ENCODE measurements at places on chromosomes 6 and 20.

DNA sequence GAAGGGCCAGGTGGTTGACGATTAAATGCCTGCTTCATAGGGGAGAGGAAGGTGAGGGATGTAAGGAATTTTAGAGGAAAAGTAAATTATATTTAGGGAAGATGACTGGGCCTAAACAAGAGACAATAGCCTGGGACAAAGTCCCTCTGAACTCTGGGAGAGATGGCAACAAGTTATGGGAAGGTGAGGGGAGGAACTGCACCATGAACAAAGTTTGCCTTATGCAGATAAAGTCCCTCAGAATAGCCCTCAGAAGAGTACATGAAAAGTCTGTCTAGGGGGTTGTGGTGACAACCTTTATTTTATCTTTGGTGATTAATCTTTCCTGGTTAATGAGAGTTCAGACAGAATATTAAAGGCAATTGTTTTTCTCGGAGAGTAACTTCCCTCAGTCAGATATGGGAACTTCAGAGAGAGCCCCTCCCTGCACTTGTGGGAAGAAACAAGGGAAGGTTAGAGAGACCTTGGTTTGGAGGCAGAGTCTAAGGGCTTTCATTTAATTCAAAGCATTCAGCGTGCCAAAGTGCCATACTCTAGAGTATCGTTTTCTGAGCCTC, 27.1 kb upstream of the FAM217A start:
- no peak for DNase-seq

DNA sequence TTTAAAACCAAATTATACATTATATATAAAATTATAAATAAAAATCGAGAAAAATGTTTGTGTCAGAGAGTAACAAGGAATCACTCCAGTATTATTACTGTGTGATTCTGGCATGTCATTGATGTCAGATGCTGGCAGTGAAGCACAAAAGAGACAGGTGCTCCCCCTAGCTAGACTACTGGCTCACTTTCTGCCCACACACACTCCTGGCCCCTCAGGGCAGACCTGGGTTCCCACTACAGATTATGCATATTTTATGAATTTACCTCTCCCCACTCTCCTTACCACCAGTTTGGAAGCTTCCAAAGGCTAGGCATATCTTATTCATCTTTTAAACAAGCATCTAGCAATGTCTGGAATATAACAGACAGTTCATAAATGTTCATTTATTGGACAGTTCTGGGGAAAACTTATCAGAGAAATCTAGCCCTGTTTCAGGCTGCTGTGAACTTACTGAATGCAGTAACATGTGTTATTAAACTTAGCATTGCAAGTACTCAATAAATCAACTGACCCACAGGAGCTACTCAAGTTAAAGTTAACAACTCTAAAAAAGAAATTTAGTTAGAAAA, 12.8 kb downstream of the SNX3 start:
- DNase-seq, result no peak

GRCh38 chr6:111780393-111780792, 92.9 kb downstream of the FYN start:
- DNase-seq, result no peak

DNA sequence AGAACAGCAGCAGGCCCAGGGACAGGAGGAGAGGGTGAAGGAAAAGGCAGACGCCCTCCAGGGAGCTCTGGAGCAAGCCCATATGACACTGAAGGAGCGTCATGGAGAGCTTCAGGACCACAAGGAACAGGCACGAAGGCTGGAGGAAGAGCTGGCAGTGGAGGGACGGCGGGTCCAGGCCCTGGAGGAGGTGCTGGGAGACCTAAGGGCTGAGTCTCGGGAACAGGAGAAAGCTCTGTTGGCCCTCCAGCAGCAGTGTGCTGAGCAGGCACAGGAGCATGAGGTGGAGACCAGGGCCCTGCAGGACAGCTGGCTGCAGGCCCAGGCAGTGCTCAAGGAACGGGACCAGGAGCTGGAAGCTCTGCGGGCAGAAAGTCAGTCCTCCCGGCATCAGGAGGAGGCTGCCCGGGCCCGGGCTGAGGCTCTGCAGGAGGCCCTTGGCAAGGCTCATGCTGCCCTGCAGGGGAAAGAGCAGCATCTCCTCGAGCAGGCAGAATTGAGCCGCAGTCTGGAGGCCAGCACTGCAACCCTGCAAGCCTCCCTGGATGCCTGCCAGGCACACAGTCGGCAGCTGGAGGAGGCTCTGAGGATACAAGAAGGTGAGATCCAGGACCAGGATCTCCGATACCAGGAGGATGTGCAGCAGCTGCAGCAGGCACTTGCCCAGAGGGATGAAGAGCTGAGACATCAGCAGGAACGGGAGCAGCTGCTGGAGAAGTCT, 25.5 kb downstream of the C20orf173 start:
- no peak for DNase-seq

- DNase-seq, result no peak
Measured at GRCh38 chr6:74000666-74001490, 304.9 kb downstream of the CD109 start.

GRCh38 chr6:47852727-47853126, 70.9 kb downstream of the OPN5 start:
- DNase-seq, result peak; percentile 4

DNA sequence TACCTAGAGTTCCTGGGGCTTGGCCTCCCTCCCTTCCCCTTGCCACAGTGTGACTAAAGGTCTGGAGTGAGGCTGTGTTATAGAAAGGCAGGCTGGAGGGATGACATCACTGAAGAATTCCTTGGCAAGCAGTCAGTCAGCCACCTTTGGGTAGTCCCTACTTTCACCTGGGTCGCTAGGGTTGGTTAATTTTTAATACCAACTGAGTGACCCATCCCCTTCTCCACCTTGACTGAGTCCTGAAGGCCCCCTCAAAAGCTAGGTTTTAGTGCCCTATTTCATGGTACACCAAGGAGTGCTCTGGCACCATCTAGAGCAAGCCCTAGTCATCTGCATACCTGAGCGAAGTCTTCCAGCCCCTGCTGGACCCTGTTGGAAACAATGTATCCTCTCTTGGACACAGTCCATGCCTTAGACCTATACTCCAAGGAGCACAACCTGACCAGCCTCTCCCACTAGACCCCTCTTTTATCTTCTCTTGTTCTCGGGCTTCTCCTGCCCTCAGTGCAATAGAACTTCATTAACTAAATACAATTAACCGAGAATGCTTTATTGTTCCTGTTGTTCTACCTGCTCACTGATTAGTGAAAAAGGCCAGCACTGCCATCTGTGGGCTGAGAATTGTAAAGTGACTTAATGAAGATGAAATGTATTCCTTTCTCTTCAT, 44.6 kb downstream of the RIN2 start:
- peak; percentile 37 for DNase-seq

GRCh38 chr20:14707026-14707680, 369.7 kb upstream of the FLRT3 start:
- DNase-seq, result no peak

DNA sequence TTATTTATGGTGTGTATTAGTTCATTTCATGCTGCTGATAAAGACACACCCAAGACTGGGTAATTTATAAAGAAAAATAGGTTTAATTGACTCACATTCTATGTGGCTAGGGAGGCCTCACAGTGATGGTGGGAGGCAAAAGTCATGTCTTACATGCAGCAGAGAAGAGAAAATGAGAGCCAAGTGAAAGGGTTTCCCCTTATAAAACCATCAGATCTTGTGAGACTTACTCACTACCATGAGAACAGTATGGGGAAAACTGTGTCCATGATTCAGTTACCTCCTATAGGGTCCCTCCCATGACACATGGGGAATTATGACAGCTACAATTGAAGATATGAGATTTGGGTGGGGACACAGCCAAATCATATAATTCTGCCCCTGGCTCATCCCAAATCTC, 150.0 kb upstream of the AHI1 start:
- no peak for DNase-seq

DNA sequence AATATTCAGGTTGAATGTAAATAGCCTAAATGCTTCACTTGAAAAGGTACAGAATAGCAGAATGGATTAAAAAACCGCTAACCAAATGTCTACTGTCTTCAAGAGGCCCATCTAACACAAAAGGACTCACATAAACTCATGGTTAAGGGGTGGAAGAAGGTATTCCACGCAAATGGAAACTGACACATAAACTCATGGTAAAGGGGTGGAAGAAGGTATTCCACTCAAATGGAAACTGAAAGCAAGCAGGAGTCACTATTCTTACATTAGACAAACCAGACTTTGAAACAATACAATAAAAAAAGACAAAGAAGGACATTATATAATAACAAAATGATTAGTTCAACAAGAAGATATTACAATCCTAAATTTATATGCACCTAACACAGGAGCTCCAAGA, 38.3 kb upstream of the PKIB start:
- no peak for DNase-seq

DNA sequence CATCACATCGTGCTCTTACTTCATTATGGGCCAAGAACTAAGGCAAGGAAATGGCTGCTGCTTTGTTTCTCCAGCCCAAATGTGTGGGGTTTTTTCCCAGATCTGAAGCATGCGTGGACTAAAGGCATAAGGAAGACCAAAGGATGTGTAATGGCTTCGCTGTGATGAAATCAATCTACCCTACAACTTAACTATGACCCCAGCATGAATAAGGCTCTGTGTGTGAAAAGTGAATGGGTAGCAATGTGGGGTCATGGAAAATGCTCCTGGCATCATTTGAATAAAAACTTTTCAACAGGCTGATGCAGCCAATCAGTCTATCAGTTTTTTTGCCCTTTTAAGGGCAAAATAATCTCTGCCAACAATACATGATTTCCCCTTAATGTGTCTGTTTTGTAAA, 50.3 kb upstream of the ISM1 start:
- DNase-seq, result no peak

DNA sequence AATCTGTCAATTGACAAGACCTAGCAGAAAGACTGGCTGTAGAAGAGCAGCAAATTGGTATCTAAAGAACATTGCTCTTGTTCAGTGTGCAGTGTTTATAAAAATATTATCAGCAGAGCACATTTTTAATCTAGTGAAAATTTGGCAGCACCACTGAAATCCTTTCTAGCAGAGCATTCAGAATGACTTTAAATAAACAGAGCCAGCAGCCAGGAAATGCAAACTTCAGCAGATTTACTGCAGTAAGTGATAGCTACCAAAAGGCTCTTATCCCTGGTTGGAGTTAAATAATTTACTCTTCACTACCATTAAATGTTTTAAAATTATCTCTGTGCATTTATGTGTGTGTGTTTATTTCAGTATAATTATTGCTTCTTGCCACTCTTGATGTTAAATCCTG, 590.9 kb upstream of the CITED2 start:
- no peak for DNase-seq

- DNase-seq, result no peak
Measured at GRCh38 chr20:57414867-57415592, 23.8 kb downstream of the RBM38 start.

- DNase-seq, result no peak
Measured at GRCh38 chr6:1321738-1322137, 9.8 kb downstream of the FOXQ1 start.

DNA sequence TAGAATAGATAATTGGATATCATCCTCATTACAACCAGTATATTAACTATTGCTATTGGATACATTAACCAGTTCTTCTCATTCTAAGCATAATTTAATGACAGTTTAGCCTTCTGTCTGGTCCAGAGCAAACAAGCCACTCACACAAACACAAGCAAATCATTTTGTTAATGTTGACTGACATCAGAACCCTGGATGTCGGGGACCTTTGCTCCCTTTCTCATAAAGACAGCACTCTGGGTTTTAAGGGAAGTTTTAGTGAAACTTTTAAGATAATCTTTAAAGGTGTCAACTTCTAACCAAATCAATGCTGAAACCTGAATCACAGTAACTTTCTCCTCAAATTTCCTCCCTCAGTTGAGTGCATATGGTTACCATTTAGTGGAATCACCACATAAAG, 113.9 kb downstream of the PTPRK start:
- DNase-seq, result no peak

- no peak for DNase-seq
Measured at GRCh38 chr20:58233393-58233792, 4.9 kb upstream of the ANKRD60 start.

DNA sequence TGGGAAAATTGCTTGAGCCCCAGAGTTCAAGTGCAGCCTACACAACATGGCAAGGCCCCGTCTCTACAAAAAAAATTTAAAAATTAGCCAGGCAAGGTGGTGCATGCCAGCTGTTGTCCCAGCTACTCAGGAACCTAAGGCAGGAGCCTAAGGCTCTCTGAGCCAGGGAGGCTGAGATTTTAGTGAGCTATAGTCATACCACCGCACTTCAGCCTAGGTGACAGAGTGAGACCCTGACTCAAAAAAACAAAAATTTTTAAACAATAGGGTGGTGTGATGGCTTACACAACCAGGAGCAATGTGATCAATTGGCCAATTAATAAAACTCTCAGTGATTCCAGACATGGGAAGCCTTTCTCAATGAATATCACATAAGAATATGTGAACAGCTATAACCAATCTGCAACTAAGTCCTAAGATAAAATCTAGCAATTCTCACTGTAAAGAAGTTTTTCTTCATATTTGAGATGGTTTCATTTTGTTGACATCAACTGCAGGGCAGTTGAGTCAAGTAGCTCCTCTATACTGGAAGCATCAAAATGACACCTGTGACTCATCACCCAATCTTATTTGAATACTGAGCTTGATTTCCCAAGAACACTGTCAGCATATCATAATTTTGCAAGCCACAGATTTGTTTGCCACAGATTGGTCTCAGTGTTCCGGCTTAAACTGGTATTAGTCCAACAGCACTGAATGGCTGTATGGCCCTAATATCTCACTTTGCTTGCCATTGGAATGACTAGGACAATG, 169.0 kb upstream of the GJE1 start:
- no peak for DNase-seq

DNA sequence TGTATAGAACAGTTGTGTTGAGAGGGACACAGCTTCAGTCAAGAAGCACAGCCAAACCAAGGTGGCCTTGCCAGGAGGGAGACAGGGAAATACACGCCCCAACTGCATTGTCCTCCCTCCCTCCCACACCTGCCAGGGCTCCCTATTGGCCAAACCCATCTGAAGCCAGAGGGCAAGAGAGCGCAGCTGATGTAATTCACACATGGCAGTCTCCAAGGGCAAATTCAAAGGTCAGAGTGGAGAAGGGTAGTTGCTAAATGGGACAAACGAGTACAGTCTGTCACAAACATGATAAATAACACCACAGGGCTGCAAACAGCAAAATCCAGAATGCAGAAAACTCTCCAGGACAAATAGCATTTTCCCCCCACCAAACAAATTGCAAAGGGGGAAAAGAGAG, 23.2 kb upstream of the PPP1R16B start:
- DNase-seq, result no peak

DNA sequence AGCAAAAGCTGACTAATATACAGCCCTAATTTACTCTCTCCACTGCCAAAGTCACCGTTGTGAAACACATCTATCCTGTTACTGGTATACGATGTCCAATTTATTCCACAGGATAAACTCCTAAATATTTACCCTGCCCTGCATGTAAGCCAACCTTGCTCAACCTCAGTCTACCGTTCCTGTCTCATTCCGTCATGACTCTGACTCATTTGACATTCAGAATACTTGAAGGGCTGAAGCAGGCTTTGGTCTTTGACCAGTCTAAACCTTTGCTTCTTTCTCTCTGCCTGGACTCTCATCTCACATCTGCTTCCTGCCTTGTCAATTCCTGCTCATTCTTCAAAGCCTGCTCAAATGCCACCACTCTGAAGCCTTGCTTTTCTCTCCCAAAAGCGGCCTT, 157.5 kb downstream of the SCP2D1 start:
- no peak for DNase-seq

- peak; percentile 85 for DNase-seq
Measured at GRCh38 chr20:1802385-1803060, 92.7 kb upstream of the SIRPA start.
